Tibial nerve (tissue), 4 donors: ENCODE measurements at places on chromosomes 6 and 20. TPM values are rescaled to one million over a fixed set of nuclear protein-coding genes. Genes with fewer than 3 reads are reported as not detected.

- no peak for DNase-seq
These were observed 55.8 kb downstream of the TMEM200A start for GRCh38 chr6:130421585-130421984.

WFDC13 gene
- total RNA-seq, result not detected

DNA sequence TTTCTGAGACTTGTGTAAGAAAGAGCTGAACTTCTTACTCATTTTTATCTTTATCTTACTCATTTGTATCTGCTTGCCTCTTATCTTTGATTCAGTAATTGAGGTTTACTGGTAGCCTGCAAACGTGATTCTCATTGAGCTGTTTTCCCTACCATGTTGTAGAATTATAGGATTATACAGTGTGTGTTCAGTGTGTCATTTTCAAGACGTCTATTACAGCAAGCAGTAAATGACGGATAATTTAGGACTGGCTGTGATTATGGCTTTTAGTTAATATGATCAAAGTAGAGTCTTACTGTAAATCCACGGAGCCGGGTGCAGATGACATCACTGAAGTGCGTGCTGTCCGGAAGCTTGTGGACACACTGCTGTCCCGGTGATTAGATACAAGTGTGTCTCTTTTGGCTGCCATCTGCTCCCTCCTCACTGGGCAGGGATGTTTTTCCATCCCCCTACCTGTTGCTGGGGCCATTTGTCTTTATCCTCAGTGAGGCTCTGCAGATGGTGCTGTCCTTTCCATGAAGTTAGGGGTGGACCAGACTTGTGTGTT lies 6.0 kb downstream of the NELFCD start:
- no peak for DNase-seq

GRCh38 chr6:31510007-31510406 lies 12.1 kb downstream of the MICB start:
- no peak for DNase-seq

- no peak for DNase-seq
These were observed 176.4 kb downstream of the TBC1D32 start for GRCh38 chr6:121157906-121158305.

SNRNP48 gene
- 7.8 TPM for total RNA-seq

- peak; percentile 76 for DNase-seq
These were observed 55.2 kb downstream of the TGM2 start for GRCh38 chr20:38109591-38110524.

DNA sequence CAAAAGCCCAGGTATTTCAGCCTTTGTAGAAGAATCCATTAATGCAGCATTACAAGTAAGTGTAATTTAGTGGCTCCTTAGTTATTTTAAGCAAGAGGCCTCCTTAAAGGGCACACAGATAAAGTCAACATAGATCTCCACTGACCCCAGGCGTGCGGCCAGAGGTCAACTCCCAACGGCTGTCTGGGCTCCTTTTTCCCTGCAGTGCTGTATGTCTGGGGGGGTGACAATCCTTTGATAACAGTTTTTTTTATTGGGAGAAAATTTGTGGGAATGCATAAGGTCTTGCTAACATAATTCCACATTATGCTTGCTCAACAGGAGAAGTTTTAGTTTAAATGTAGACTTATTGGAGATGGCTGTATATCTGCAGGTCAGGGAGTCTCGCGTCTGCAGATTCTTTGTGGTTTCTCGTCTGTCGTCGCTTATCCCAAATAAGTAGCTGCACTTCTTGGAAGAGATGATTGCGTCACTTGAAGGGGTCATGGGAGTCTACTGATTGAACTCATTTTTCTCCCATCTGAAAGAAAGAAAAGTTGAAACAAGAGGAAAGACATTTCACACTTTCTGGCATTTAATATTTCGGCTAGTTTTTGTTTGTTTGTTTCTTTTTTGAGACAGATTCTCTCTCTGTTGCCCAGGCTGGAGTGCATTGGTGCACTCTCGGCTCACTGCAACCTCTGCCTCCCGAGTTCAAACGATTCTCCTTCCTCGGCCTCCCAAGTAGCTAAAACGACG lies 151.7 kb upstream of the AKAP12 start:
- DNase-seq, result peak; percentile 57

OXT gene
- not detected for total RNA-seq

ARMC2 gene
- total RNA-seq, result 7.5 TPM

GRCh38 chr20:48360342-48360975 lies 467.3 kb downstream of the PREX1 start:
- no peak for DNase-seq

- DNase-seq, result no peak
These were observed 789.7 kb downstream of the FRK start for GRCh38 chr6:115270953-115271352.
